ENCODE measurements at places on chromosomes 3 and 15.

GRCh38 chr3:34008191-34008590 is 209.8 kb downstream of the PDCD6IP start:
- DNase-seq, result peak; percentile 64

DNA sequence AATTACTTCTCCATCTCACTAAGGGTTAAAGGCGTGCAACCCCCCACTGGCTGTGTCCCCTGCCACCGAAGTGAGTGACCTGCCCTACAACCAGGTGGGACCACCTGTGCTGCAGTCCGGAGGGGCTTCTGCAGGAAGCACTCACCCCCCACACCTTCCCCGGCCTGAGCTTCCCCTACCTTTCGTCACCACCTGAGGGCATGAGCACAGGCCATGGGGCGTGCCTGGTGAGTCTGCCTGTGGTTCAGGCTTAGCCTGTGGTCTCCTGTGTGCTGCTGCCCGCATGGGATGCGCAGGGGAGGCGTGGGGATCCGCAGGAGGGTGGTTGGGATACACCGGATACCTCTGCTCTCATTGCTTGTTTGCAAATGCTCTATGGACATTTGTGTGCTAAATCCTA is 46.0 kb downstream of the KLHL25 start:
- no peak for DNase-seq

DNA sequence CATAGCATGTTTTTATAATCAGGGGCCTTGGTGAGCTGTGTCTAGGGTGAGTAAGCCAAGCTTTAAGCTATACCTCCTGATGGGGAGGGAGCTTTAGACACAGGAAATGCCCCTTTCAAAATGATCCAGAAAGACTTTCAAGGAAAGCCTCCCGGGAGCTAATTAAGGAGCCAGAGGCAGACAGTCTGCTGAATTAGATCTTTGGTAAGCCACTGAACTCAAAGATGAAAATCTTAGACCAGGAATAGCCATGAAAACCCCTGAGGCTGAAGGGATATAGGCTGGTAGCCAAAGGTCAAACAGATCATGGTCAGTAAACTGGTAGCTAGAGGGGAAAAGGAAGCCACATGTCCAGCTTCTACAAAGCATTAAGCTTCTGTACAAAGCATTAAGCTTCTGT is 42.7 kb upstream of the GAP43 start:
- peak; percentile 1 for DNase-seq

DNA sequence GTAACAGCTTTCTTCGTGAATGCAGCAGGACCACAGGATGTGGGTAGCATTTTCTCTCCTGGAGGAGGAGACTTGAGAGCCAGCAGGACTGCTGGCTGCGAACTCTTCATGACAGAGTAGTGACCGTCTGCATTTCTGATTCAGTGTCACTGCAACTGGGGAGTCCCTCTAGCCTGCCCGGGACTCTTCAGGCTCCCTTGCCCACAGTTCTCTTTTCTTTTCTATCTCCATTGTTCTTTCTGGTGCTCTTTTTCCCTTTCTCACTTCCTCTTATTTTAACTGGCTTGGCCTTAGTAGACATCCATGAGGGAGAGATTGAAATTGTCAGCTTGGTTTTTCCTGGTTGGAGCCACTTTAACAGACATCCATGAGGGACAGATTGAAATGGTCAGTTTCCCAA is 49.9 kb upstream of the P2RY1 start:
- no peak for DNase-seq

- DNase-seq, result no peak
Measured at GRCh38 chr15:29208352-29208751, 61.3 kb downstream of the NSMCE3 start.

DNA sequence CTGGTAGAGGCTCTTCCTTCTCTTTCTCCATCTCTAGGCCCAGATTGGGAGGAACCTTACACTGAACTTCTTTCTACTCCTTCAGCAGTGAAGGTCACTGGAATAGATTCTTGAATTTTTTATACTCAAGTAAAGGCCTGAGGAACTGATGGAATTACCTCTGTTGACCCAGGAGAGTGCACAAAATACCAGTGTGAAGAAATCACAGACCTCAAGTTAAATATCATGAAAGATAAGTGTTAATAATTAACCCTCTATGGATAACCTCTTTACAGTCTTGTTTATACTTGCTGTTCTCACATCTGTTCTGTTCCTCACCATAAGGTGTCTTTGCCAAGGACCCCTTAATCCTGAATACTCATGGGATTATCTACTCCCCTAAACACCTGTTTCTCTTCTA is 244.4 kb upstream of the STAC start:
- DNase-seq, result no peak

GRCh38 chr3:122679085-122679881 is 1.4 kb upstream of the PARP14 start:
- peak; percentile 79 for DNase-seq

GRCh38 chr3:86410587-86410986 is 580.4 kb downstream of the VGLL3 start:
- no peak for DNase-seq

All from astrocyte of the spinal cord (primary cell).